ENCODE measurements at places on chromosomes 3 and 15. TPM values are rescaled to one million over a fixed set of nuclear protein-coding genes. Genes with fewer than 3 reads are reported as not detected.

DNA sequence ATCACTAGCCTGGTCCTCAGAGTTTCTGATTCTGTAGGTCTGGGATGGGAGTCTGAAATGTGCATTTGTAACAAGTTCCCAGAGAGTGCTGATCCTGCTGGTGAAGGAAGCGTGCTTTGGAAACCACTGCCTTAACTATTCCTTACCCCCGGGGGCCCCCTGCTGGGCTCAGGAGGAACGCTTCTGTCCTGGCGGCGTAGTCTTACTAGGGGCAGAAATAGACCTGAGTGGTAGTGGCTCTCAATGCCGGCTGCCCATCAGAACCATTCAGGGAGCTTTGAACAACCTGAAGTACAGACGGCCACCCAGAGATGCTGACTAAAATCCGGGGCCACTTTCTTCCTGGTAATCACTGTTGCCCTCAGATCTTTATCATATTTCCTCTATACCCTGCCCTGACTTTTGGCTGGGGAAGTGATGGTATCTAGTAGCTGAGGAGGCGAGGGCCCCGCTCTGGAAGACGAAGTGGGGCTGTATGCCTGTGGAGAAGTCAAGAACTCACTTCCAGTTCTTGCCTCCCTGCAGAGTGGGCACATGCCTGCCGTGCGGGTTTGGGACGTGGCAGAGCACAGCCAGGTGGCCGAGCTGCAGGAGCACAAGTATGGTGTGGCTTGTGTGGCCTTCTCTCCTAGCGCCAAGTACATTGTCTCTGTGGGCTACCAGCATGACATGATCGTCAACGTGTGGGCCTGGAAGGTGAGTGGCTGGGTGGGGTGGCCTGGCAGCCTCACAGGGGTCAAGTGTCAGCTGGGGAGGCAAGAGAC, 16.3 kb upstream of the JMJD7 start:
- DNase-seq = peak; percentile 59

GRCh38 chr3:139558351-139559266, 19.1 kb upstream of the RBP1 start:
- DNase-seq = no peak

DNA sequence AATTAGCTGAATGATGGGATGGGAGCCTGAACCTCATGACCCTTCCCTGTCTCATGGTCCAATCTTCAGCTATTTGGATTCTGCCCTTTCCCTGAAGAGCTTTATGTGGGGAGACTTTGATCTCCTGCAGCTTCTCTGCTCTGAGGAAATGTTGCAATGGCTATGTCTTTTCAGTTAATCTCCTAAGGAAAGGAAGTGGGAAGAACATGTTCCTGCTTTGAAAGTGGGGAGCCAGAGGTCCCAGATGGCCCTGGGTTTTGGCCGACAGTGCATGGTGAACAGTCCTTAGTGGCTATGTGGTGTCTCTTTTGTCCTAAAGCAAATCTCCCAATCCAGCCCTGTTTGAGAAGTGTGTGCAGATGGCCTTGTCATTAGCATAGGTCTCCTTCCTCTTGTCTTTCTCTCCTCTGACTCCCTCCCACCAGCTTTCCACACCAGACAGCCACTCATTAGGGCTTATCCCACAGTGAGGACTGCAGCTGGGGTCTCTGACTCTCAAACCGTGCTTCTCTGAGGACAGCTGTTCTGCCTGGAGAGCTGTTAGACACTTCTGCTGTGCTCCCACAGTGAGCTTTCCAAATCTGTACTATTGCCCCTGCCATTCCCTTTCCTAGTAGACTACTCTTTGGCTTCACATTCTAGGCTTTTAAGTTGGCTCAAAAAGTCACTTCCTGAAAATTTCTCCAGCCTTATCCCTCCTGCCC, 365.8 kb upstream of the UMPS start:
- DNase-seq = no peak

- DNase-seq = no peak
Measured at GRCh38 chr3:52314489-52314888, 1.6 kb upstream of the DNAH1 start.

DNA sequence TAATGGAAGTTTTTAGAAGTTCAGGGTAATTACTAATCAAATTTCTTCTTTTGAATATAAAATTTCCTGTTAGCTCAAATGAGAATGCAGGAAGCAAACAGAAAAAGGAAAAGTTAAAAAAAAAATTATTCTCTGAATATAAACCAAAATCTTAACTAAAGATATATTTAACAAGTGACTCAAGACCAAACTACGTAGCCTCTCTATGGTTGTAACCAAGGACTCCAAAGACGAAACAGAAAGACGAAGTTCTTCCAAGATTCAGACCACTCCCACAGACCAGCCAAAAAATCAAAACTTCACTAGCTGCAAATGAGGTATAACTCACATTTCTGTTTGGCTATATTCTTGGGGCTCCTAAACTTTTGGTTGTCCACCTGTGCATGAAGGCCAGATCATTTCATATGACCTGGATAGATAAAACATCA, 846.5 kb upstream of the ALCAM start:
- no peak for DNase-seq

DNA sequence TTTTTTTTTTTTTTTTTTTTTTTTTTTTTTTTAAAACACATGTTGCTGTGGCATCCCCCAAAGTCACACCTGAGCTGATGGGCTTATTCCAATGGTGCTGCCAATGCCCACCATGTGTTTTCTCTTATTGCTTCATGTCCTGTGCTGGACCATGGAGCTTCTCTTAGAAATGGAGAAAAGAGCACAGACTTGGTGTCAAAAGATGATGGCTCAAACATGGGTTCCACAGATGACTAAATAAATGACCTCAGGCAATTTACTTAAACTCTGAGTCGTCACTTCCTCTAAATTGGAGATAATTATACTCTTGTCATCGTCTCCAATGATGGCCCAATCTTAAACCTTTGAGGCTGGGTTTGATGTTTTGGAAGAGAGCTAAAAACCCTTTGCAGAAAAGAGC, 28.1 kb downstream of the CHST2 start:
- DNase-seq = no peak

DNA sequence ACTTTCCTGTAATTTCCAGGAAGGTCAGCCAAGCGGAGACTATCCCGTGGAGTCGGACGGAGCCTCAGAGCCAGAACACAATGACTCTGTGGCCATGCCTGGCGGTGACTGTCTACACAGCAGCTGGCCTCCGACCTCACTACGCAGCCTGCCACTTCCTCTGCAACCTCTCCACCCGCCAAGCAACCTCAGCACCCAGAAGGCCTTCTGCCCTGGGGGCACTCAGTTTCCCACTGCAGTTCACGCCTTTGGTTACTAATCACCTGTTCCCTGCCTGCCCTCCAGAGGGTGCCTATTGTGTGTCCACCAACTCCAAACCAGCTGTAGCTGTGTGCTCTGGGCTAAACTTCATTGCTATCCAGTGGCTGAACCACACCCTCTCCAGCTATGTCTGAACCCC, 44.0 kb downstream of the TM2D3 start:
- no peak for DNase-seq

- no peak for DNase-seq
Measured at GRCh38 chr15:70818580-70818979, 35.4 kb downstream of the LARP6 start.

DNA sequence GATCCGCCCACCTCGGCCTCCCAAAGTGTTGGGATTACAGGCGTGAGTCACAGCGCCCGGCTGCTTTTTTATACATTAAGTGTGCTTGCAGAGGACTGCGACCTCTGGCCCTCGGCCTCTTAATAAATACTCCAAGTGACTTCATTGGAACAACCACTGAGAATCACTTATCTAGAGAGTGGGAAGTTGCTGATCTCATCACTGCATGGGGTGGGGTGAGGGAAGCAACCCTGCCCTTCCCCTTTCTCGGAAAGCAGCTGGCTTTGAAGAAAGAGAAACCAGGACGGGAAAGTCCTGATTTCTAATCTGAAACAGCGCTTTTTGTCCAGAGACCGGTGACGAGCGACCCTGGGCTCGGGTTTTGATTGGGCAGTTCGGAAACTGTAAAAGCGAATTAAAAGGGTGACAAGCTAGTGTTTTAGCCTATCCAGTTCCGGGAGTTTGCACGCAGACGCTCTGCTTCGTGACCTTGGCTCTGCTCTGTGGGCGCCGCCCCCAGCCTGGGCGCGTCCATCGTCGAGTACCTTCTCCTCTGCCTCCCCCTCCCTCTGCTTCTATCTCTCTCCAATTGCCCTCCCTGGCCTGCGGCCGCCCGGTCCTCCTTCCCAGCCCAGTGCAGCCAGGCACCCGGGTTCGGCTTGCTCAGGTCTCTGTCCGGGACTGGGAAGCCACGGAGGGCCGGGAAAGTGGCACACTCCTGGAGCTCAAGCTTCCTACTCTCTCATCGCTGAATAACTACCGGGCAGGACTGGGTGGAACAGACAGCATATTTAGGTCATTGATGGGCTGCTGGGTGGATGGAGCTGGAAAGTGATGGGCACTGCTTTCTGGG, 7.5 kb upstream of the TRIM69 start:
- peak; percentile 98 for DNase-seq

- DNase-seq = no peak
Measured at GRCh38 chr3:42504334-42505127, 2.1 kb downstream of the VIPR1 start.

DNA sequence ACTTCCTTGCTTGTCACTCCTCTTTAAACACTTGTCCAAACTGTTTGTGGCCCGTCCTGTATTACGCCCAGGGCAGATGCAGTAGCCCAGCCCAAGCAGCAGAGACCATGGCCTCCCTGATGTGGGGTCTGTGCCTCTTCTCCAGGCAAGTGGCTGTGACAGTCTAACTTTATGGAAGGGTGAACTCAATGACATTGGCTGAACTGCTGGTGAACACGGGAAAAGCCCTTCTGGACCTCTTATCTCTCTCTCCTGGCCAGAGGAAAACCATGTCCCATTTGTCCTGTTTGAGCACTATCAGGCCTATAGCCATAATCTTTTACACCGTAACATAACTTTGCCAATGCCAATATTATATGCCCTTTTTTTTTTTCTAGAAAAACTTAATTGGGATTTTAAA, 67.6 kb downstream of the SMAD3 start:
- DNase-seq = no peak

GRCh38 chr15:90099868-90100831, 2.1 kb downstream of the IDH2 start:
- no peak for DNase-seq

DNA sequence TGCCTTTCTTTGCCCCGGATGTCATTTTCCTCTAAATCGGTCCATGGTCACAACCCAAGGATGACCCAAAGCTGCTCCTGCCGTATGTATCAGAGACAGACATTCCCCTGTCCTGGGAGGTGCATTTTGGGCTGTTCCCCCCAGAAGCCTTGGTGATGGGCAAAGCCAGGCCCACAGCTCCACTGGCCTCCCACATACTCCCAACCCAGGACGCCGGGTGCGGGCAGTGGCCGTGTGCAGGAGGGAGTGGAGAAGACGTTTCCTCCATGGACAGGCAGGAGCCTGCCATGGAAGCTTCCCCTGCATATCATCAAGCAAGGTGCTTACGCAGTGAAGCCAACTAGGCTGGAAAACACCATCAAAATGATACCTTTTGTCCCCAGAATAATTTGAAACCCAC, 175.0 kb downstream of the ATP10A start:
- DNase-seq = no peak

- no peak for DNase-seq
Measured at GRCh38 chr15:70264014-70264582, 166.4 kb upstream of the TLE3 start.

GRCh38 chr15:34038871-34039789, at the start of gene AVEN:
Gene AVEN, minus strand, starts transcription at chr15:34039204. Its CDS starts 158 bp downstream, at chr15:34039046.
- no peak for DNase-seq

DNA sequence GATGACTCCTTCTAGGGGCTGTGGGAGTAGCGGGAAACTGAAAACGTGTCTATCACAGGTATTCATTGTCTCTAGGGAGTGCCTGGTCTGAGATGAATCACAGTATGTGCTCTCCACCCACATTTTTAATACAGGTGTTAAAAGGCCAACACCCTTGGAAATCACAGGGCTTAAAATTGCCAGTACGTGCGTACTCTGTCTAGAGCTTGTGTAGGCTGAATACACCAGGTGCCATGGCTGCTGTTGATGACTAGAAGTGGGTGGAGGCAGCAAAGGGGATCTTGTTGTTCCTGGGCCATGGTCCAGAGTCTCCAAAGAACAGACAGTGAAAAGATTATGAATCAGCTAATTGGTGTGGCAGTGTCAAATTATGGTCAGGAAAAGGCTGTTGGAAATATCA, 35.1 kb upstream of the P3H2 start:
- no peak for DNase-seq

DNA sequence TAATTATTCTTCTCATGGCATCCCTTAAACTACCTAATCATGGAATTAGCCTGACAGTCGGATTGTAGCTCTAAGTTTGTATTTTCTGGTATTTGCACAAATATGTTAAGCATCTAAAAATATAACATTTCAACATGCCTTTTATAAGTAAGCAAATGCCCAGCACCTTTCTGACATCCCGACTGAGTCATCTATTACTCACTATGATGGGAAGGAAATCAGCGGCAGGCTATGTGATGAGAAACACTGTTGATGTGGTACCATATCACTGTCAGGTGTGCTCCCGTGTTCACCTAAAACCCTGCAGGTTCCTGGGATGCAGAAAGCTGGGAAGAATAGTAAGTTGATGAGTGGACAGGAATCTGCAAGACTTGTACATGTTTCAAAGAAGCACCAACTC, 367.8 kb upstream of the IL12A start:
- no peak for DNase-seq

DNA sequence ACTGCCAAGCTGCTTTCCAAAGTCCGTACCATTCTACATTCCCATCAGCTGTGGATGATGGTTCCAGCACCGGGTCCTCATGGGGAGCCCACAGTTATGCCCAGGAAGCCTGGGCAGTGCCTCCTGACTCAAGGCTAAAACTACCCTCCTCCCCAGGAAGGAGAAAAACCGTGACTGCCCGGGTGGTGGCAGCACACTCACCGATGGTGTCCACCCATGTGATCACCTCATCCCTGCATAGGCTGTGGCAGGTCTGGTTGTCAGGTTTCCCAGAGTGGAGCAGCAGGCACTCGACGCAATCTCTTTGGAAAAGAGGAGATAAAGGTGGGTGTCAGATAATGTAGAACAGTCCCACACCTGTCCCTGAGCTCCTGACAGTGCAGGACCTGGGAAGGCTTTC, 38.6 kb downstream of the UMPS start:
- no peak for DNase-seq

GRCh38 chr15:33405096-33405495, 94.3 kb downstream of the RYR3 start:
- DNase-seq = no peak

GRCh38 chr15:66912001-66912400, 153.4 kb upstream of the SMAD3 start:
- DNase-seq = no peak

GRCh38 chr3:107752202-107752990, 229.6 kb downstream of the BBX start:
- DNase-seq = no peak

GRCh38 chr15:51100785-51101489, 6.2 kb upstream of the TNFAIP8L3 start:
- no peak for DNase-seq

- no peak for DNase-seq
Measured at GRCh38 chr3:52385157-52385556, 59.7 kb downstream of the SEMA3G start.

The PLA1A gene
- total RNA-seq = 0.42 TPM

The COL6A5 gene
- 6.1 TPM for total RNA-seq

The CTDSPL2 gene
- 143 TPM for total RNA-seq

The CDHR4 gene
- total RNA-seq = not detected

The MKRN3 gene
- 0.95 TPM for total RNA-seq

The GOLGA6L10 gene
- total RNA-seq = 2.0 TPM

The SAMMSON gene
- total RNA-seq = 0.21 TPM

All from urinary bladder (tissue), 4 donors.